T-cell (primary cell): ENCODE measurements at places on chromosomes 6 and 20.

DNA sequence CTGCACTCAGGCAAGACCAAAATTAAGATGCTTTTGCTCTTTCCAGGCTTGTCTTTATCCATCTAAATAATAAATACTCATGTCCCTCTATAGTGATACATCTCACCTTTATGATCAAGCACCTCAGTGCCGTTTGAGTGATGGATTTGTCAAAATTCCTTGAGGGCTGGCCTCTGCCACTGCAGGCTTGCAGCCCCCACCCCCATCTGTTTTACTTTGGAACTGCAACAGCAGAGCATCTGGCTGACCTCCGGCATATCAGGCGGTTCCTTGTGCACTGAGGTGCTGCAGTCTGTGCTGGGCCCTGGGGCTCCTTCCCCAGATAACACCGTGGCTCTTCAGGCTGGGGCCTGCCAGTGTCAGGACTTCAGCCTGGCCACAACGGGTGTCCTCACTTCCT lies 386.9 kb downstream of the CDH26 start:
- DNase-seq: no peak

GRCh38 chr6:137136065-137136464 lies 37.4 kb downstream of the IL22RA2 start:
- DNase-seq: no peak

GRCh38 chr6:150813319-150813992 lies 52.0 kb upstream of the MTHFD1L start:
- no peak for DNase-seq

DNA sequence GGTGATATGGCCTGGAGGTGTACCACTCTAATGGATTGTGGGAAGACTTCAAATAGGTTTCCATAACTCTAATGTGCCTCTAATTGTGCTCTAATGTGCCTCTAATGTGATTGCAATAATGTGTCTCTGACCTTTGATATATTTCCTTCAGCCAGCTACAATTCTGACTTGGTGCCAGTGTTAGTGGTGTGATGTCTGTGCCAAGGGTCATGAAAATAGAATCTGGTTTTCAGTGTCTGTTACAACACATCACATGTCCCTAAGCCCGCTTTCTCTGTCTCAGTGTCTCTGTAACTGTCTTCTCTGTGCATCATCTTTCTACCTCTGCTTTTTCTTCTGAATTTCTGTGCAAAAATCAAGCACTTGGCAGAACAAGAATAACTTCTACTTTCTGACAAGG lies 77.2 kb upstream of the ECI2 start:
- no peak for DNase-seq

DNA sequence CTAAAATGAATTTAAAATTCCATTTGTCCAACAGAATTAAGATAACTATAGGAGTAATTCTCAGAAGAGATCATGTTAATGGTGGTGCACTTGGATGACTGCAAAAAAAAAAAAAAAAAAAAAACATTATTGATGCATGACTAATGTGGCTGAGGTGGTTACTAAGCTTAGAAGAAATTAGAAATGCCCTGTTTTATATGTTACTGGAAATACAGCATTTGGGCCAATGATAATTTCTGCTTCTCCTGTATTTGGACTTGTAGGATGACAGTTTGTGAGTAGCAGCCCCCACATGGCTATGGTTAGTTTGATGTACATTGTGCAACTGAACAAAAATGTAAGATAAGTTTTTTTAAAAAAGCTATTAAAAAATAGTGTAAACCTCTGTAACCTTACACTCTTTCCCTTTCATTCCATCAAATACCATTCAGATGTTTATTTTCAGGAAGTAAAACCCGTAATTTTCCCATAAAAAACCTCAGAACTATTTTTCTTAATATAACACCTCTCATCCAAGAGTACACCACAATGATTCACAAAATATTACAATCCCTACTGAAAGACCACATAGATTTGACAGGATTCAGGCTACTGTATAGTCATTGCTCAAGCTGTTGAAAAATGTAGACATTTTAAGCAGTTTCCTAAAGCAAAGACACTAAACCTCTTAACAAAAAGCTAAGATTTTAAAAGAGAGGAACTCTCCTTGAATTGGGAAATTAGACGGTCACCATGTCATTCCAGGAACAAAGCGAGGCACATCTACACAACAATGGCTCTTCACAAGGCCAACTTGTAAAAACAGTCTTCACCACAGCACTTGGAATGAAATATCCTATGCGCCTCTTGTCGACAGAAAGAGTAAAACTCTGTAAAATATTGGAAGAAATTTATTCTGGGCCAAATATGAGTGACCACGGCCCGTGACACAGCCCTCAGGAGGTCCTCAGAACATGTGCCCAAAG lies 83.0 kb downstream of the WDR27 start:
- no peak for DNase-seq
